Calu3 (cell line): ENCODE measurements at places on chromosomes 7 and 10. TPM values are rescaled to one million over a fixed set of nuclear protein-coding genes. Genes with fewer than 3 reads are reported as not detected.

DNA sequence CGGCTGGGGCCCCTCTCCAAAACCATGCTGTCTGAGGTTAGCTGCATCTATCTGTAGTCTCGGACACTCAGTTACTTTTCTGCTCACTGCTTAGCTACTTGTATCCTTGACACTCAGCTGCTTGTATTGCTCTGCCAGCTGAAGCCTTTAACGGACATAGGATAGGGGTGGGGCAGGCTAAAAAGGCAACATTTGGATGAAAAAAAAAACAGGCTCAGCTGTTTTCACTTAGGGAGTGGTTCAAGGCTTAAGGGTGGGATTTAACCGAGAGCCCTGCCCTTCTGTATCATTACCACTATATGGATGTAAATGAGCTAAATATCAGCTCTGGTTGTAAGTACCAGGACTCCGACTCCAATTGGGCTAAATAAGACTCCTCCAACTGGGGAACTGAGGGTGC lies 28.6 kb downstream of the LSMEM1 start:
- no peaks in the 10 kb centered on the region for H3K36me3 ChIP-seq
- DNase-seq = no peak
- H3K4me3 ChIP-seq = no peak overlapping the region
- peaks cover 26% of the 10 kb centered on the region for H3K27me3 ChIP-seq
- no peaks in the 10 kb centered on the region for H3K4me1 ChIP-seq

GRCh38 chr7:138029941-138030340 lies 28.1 kb upstream of the CREB3L2 start:
- H3K27me3 ChIP-seq = no peaks in the 10 kb centered on the region
- peaks cover 18% of the 10 kb centered on the region for H3K4me1 ChIP-seq
- DNase-seq = no peak
- no peak overlapping the region for H3K27ac ChIP-seq
- no peaks in the 10 kb centered on the region for H3K36me3 ChIP-seq

Gene FAM221A
- total RNA-seq = 25.2 and 30.8 TPM in 2 replicates

Gene IL6
- 20.7 and 25.5 TPM in 2 replicates for total RNA-seq

Gene C1GALT1
- 92.2 and 97.0 TPM in 2 replicates for total RNA-seq

GRCh38 chr7:73864981-73865711 lies 4.2 kb downstream of the TMEM270 start:
- H3K27me3 ChIP-seq = no peaks in the 10 kb centered on the region
- no peak overlapping the region for H3K27ac ChIP-seq
- no peak for DNase-seq

- H3K27me3 ChIP-seq = no peaks in the 10 kb centered on the region
- H3K4me3 ChIP-seq = no peak overlapping the region
- peaks cover 6% of the 10 kb centered on the region for H3K36me3 ChIP-seq
- no peak for DNase-seq
Measured at GRCh38 chr10:12013926-12014325, 28.7 kb downstream of the UPF2 start.

Gene OPN1SW
- total RNA-seq = not detected in 2 replicates

Gene ELOVL3
- 0.27 and 0.35 TPM in 2 replicates for total RNA-seq

DNA sequence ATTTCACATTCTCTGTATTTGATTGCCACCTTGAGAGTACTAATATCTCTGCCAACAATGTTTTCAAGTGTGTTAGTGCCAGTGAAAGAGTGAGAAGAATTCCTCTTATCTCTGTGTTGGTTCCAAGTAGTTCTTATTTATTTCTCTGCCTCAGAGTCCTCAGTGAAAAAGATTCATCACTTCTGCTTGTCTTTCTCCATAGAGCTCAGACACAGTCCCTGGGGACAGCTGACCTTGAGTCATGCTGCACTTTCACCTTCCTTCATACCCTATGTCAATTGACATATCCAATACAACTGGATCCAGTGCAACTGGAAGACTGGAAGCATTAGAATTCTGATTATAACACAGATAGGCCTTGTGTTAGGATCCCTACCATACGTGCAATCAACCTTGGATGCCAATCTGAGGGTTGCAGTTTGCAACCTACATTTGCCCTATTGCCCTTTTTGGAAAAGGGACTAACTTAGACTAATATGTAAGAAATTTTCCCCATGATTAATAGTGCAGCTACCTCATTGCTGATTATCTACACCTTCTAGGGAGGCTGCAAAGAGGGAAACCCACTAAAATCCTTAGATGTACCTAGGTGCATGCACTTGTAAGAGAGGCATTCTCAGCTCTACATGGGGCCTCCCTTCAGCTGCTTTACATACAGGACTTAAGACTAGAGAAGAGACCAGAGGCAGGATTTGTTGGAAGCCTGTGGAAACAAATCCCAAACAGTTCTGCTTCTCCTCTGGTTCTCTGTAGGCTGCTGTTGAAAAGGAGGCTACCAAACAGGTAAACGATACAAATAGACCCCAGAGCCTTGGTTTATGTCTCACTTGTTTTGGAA lies 8.4 kb downstream of the IFIT2 start:
- peaks cover 5% of the 10 kb centered on the region for H3K36me3 ChIP-seq
- no peak for DNase-seq
- no peaks in the 10 kb centered on the region for H3K27me3 ChIP-seq
- no peak overlapping the region for H3K4me3 ChIP-seq

DNA sequence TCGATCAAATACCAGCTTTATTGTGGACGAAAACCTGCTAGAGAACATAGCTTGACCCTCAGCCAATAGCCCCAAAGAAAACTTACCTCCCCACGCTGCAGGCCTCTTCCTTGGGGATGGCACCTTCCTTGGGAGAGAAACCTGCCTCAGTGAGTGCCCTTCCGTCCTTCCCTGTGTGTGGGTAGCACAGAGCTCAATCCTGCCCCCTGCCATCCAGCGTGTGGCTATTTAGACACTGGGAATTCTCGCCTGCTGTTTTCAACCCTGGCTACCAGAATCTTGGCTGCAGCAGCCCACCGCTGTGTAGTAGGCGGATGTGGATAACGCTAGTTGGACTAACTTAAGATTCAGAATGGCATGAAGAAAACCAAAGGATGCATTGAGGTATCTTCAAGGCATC lies 238.2 kb downstream of the TEX36 start:
- H3K4me1 ChIP-seq = no peaks in the 10 kb centered on the region
- DNase-seq = no peak
- H3K27me3 ChIP-seq = peaks cover 65% of the 10 kb centered on the region

DNA sequence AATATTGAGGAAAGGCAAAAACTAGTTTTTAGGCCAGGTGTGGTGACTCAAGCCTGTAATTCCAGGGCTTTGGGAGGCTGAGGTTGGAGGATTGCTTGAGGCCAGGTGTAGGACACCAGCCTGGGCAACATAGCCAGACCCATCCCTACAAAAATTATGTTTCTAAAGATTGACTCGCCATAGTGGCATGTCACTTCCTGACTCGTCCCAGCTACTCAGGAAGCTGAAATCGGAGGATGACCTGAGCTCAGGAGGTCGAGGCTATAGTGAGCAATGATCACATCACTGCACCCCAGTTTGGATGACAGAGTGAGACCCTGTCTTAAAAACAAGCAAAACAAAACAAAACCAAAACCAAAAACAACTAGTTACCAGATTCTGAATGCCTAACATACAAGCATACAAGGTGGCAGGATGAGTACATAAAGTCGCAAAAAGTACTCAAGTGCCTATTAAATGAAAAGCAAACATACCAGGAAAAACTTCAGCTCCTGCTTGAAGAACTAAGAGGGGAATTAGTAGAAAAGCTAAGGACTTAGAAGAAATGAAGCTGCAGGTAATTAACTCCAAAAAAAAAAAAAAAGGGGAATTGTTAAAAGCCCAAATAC lies 14.1 kb downstream of the ZNF398 start:
- no peak for DNase-seq
- H3K27ac ChIP-seq = no peak overlapping the region
- no peaks in the 10 kb centered on the region for H3K27me3 ChIP-seq
- no peak overlapping the region for H3K4me3 ChIP-seq
- peaks cover 34% of the 10 kb centered on the region for H3K36me3 ChIP-seq
- H3K4me1 ChIP-seq = no peaks in the 10 kb centered on the region

Gene TRIL
- total RNA-seq = 0.44 and 0.47 TPM in 2 replicates

Gene NOD1
- 11.7 and 12.0 TPM in 2 replicates for total RNA-seq

DNA sequence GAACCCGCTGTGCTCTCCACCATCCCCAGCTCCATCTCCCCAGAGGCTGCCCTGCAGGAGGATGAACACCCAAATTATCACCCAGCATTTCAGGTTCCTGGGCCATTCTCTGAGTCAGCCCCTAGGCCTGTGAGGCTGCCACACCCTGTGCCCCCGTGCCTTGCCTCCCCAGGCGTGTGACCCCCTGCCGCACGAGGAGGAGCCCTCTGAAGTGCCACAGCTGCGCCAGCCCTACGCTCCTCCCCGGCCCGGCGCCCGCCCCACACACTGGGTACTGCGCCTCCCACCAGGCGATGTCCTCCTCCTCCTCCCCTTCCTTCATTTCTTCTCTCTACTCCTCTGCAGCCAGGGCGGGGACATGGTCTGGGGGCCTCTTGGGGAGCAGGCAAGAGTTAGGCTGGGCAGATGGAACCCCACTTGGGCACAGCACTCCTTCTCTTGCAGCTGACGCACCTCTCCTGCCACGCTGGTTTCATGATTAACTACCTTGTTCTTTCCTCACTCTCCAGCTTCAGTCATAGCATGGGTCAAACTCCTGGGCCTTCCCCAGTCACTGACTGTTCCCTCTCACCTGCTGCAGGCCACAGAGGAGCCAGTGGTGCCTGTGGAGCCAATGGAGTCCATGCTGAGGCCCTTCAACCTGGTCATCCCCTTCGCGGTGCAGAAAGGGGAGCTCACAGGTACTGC lies 12.7 kb upstream of the ATP6V1F start:
- peak overlapping the region; percentile 35 for H3K4me3 ChIP-seq
- peak; percentile 14 for DNase-seq
- no peaks in the 10 kb centered on the region for H3K36me3 ChIP-seq
- peaks cover 9% of the 10 kb centered on the region for H3K4me1 ChIP-seq

GRCh38 chr7:108372618-108373017 lies 83.6 kb downstream of the NRCAM start:
- no peak overlapping the region for H3K27ac ChIP-seq
- DNase-seq = no peak
- no peaks in the 10 kb centered on the region for H3K4me1 ChIP-seq
- no peaks in the 10 kb centered on the region for H3K36me3 ChIP-seq
- H3K4me3 ChIP-seq = no peak overlapping the region

DNA sequence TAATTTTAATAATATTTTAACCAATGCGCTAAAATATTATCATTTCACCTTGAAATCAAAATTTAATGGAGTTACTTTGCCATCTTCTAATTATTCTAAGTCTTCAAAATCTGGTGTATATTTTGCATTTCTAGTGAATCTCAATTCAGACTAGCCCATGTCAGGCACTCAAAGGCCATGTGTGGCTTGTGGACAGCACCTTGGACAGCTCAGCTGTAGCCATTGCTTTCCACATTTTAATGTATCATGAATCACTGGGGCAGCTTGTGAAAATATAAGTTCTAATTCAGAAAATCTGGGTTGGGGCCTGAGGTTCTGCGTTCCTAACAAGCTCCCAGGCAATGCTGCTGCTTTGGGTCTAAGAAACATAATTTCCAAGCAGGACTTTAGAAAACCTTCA lies 57.2 kb downstream of the MGAM2 start:
- H3K4me3 ChIP-seq = no peak overlapping the region
- H3K36me3 ChIP-seq = peaks cover 48% of the 10 kb centered on the region
- H3K27me3 ChIP-seq = no peaks in the 10 kb centered on the region
- H3K27ac ChIP-seq = no peak overlapping the region

DNA sequence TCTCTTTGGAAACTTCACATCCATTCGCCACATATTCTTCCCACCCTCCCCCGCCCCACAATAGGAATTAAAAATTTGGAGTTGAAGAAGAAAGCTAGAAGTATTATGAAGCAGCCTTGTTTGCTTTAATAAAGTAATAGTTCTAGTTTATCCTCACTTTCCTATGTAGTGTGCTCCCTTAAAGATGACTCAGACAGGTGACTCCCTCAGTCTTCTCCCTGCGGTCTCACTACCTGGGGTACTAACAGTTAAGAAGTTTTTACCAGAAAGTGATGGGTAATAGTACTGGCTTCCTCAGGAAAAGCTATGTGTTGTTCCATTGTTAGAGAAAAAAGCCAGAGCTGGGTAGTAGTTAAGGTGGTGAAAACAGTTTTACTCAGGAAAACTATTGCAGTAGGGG lies 58.6 kb downstream of the CCNY start:
- no peak overlapping the region for H3K27ac ChIP-seq
- H3K27me3 ChIP-seq = no peaks in the 10 kb centered on the region
- peaks cover 10% of the 10 kb centered on the region for H3K36me3 ChIP-seq
- peaks cover 14% of the 10 kb centered on the region for H3K4me1 ChIP-seq
- no peak overlapping the region for H3K4me3 ChIP-seq

DNA sequence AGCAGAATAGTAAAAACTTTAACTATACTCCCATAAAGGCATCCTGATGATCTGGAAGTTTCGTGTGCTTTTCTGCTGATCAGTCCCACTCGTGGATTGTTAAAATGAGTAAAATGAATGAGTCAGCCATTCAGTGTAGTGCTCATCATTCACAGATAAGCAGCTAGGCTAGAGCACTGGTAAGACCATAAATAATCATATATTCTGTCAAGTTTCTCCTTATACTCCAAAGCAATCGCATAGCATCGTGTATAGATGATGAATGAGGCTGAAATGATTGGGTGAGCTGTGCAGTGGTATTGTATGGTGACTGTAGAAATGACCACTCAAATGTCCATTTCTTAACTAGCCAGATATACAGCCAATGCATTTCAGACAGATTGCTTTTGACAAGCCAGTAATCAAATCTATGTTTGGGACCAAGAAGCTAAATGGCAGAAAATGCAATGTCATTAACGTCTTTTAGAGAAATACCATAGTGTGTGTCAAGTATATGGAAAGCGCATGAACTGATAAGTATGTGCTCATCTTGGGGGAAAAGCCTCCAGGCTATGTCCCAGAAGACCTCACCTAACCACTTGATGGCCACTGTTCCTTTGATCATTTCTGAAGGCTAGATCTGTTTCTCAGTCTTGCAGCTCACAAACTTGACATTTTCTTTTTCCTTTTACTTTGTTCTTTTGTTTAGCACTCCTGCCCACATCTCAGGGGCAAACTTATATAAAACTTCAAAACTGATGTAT lies 227.2 kb upstream of the FAM3C start:
- no peak for DNase-seq
- no peak overlapping the region for H3K27ac ChIP-seq
- H3K4me1 ChIP-seq = no peaks in the 10 kb centered on the region
- H3K36me3 ChIP-seq = no peaks in the 10 kb centered on the region

DNA sequence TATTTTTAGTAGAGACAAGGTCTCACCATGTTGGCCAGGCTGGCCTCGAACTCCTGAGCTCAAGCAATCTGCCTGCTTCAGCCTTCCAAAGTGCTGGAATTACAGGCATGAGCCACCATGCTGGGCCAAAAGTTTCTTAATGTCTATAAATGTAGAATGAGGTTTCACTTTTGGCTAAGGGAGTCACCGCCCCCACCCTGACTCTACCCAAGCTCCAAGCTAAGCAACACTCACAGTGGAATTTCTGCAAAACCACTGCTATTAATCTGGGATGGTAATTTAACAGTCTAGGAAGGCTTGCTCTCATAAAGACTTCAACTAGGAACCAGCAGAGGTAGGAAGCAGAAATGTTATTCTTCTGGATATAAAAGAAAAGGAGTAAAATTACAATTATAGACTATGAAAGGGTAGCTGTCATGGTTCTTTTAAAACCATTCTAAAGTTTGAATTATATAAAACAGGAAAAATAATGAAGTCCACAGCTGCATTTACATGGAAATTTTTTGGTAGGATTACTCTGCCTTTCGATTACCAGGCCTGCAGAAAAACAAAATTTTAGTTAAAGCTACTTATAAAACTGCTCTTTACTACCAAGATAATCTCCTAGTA lies 211.6 kb downstream of the SFMBT2 start:
- no peaks in the 10 kb centered on the region for H3K4me1 ChIP-seq
- no peaks in the 10 kb centered on the region for H3K36me3 ChIP-seq
- H3K27ac ChIP-seq = no peak overlapping the region
- no peak for DNase-seq

GRCh38 chr7:94354953-94355352 lies 39.7 kb upstream of the COL1A2 start:
- no peaks in the 10 kb centered on the region for H3K27me3 ChIP-seq
- no peaks in the 10 kb centered on the region for H3K36me3 ChIP-seq
- no peaks in the 10 kb centered on the region for H3K4me1 ChIP-seq
- H3K27ac ChIP-seq = no peak overlapping the region
